ENCODE measurements at places on chromosomes 5 and 9.
A peak's percentile ranks its signal among the peaks of the same experiment; 100 is the strongest.

DNA sequence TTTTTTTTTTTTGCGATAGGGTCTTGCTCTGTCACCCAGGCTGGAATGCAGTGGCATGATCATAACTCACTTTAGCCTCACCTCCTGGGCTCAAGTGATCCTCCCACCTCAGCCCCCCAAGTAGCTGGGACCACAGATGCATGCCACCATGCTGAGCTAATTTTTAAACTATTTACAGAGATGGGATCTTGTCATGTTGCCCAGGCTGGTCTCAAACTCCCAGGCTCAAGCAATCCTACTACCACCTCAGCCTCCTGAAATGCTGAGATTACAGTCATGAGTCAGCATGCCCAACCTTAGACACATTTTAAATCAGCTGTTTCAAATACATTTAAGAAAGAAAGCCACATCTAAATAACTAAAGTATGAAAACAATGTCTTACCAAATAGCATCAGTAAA, 439.0 kb downstream of the EBF1 start:
- peak; percentile 26 for DNase-seq

- no peak for DNase-seq
Measured at GRCh38 chr9:84759300-84759750, 89.8 kb downstream of the NTRK2 start.

DNA sequence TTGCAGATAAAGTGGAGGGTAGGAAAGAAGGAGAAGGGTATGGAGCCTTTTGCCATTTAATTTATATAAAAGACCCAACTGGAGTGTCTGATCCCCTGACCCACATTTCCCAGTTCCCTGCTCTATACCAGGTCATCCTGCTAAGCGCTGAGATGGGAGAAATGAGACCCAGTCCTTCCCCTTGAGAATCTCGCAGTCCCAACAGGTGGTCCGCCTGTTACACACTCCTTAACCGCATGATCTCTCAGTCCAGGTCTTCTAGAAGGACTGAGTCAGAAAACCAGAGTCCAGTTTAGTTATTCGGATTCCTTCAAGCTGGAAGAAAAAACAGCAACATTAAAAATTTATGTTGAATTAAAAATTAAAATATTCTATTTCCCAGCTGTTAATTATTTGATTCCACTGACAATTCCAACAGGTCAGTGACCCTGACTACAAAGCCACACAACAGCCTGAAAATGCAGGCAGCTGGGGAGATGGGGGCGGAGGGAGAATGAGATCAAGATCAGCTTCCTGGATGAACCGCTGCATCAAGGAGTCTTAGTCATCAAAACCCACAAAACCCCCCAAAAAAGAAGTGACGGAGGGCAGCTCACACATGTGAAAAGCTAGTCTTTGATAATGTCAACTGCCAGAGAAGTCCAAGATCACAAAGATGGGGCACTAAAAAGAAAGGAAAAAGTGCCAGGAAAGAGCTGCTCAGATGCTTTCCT, 44.0 kb downstream of the GGTA1 start:
- DNase-seq = no peak

- DNase-seq = no peak
Measured at GRCh38 chr5:72530196-72530595, 23.0 kb upstream of the ZNF366 start.
